GM06990 (cell line): ENCODE measurements at places on chromosomes 3 and 15.

- no peak for DNase-seq
Observed at GRCh38 chr3:55554634-55555425, 67.7 kb upstream of the WNT5A start.

- peak; percentile 28 for DNase-seq
Observed at GRCh38 chr3:58307639-58308215, 1.4 kb downstream of the HTD2 start.

GRCh38 chr15:82539691-82540054 lies 584 bp downstream of the RPS17 start:
- DNase-seq = no peak

DNA sequence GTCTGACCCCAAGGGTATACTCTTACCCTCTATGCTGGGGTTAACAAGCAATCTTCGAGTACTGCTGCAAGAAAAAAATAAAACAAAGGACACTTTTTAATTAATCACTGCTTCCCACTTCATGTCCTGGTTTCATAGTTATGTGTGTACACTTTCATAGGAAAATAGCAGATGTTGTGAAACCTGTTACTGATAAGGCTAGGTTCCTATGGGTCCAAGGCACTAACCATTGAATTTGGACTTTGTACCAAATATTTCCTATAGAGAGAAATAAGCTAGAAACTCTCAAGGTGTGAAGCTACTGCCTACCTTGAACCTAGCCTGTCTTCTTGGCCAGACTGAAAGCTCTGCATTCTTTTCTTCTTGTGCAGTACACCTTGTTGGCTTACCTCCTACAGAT lies 14.6 kb upstream of the GPR160 start:
- DNase-seq = no peak

- no peak for DNase-seq
Observed at GRCh38 chr3:103112273-103112672, 677.5 kb downstream of the ZPLD1 start.

GRCh38 chr15:89523101-89523500 lies 26.7 kb upstream of the RHCG start:
- DNase-seq = no peak

GRCh38 chr3:141915016-141915415 lies 38.6 kb downstream of the ATP1B3 start:
- no peak for DNase-seq

DNA sequence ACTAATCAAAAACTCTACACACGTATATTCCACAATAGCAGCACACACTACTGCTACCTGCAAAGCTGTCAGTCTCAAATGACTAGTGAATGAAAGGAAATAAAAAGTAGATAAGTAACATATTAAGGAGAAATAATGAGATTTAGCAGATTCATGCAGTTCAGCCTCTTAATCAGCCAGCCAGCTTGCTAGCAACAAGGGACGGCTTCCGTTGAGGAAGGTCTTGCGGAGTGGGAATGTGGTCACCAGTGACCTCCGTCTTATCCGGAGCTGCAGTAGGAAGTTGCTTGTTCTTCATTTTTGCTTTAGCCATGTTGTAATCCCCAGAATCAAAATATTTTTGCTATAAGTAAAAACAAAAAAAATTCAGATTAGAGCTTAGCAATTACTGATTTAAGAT lies 17.1 kb downstream of the ARPP19 start:
- no peak for DNase-seq

DNA sequence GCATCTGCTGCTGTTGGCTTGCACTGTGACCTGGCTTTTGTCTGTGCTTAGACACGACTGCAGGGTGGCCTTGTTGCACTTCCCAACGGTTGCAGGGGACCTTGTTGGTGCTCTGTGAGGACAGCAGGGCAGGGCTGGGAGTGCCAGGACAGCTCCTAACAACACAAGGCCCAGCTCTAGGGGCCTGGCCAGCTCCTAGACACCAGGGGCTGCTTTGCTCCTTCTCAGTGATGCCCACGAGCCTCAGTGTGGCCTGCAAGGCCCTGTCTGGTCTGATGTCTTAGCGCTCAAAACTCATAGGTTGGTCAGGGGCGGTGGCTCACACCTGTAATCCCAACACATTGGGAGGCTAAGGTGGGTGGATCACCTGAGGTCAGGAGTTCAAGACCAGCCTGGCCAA lies 149.1 kb downstream of the CHSY1 start:
- DNase-seq = no peak

GRCh38 chr3:13042127-13042701 lies 31.0 kb downstream of the IQSEC1 start:
- DNase-seq = no peak

DNA sequence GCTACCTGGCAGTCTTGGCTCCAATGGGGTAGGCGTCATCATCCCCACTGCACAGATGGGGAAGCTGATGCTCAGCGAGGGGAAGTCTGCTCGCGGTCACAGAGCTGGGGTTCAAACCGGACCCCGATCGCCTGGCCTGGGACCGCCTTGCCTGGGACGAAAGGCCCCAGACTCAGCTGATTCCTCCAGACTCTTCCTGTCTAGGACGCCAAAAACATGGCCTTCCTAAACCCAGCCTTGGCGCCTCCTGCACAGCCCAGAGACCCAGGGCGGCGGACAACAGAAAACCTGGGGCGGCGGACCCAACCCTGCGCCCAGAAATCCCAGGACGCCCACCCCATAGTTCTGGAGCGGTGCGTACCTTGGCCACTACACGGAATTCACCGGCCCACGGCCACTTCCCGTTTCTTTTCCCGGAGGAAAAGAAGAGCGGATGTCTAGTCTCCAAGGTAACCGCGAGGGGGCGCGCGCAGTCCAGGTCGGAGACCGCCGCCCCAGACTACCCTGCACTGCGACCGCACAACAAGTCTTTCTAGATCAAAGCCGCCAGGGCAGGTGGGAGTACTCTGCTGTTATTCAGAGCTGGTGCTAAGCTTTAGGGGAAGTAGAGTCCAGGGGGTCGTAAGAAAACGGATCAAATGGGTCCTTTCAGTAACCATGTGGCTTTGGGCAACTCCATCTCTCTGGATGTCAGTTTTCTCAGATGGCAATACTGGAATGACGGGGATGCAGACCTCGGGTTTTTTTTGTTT lies 4.9 kb upstream of the IL17RD start:
- DNase-seq = peak; percentile 67

DNA sequence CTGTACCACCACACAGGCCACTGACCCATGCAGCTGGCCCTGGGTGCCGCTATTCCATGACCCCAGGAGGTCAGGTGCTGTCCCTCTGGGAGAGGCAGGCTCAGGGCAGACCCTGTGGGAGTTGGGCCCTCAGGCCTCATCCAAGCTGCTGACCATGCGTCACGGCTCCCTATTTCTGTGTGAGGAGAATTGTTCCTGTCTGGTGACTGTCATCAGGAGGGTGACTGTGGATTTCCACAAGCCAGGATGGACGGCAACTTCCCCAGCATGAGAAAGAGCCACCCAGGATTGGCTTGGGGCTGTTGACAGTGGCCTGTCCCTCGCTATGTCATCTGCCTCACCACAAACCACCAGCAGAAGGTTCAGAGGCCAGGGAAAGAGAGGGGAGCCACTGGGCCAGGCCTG lies 41.4 kb downstream of the ZDHHC19 start:
- no peak for DNase-seq

- DNase-seq = no peak
Observed at GRCh38 chr3:133561679-133562078, 11.8 kb upstream of the CDV3 start.

GRCh38 chr15:78681281-78682003 lies 40.4 kb upstream of the CHRNB4 start:
- no peak for DNase-seq

GRCh38 chr15:58724466-58724865 lies 25.0 kb downstream of the ADAM10 start:
- peak; percentile 28 for DNase-seq

DNA sequence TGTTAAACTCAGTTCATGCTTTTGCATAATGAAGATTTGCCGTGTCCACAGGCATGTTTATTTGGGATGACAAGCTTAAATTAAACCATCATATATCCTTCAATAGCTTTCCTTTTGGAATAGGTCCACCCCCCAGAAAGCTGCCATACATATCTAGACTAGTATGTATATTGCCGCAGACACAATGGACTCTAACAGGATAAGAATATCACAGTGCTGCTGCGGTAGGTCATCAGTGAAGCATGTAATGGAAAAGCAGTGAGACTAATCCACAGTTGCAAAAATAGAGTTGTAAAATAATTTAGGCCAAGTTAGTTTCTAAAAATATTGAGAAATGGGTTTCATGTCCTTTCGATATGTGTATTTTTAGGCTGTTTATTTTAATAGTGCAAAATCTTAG lies 819.9 kb upstream of the DPPA4 start:
- DNase-seq = no peak

GRCh38 chr15:68492855-68493254 lies 60.9 kb upstream of the ITGA11 start:
- no peak for DNase-seq

- DNase-seq = no peak
Observed at GRCh38 chr15:100112636-100113305, 229.0 kb downstream of the ADAMTS17 start.

DNA sequence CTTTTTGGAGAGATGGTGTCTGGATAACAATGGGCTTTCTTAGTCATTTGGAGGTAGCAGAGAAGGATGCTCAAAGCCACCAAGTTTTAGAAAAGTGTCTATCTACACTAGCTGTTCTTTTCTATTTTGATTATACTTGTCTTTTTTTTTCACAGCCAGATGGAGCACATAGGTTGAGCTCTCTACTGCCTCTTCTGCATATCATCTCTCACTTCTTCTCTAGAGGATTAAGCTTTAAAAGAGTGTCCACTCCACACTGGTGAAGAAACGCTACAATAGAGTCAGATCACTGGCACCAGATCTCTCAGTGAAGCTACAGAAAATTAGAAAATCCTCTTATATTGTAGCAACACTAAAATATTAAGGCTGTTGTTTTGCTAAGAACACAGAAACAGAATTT lies 145.3 kb upstream of the MBNL1 start:
- no peak for DNase-seq

- DNase-seq = no peak
Observed at GRCh38 chr15:101112336-101113113, 139.3 kb downstream of the CHSY1 start.

GRCh38 chr15:79769069-79769481 lies 127.7 kb downstream of the MTHFS start:
- no peak for DNase-seq

DNA sequence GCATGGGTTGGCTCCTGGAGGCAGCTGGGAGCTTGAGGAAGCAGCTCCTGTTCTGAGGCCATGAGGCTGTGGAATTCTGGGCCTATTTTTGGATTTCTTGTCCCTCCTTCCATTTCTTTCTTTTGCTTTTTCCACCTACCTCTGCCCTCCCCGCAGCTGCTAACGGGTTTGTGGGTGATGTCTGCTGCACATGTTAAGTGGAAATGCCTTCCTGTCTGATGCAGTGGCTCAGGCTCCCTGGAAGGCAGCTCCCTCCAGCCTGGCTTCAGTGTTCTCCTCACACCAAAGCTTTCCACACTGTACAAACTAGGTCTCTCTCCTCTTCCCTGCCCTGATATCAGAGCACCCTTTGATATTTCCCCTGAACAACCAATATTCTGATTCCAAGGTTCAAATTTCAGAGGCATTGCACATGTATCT lies 33.8 kb upstream of the ESYT3 start:
- DNase-seq = no peak

DNA sequence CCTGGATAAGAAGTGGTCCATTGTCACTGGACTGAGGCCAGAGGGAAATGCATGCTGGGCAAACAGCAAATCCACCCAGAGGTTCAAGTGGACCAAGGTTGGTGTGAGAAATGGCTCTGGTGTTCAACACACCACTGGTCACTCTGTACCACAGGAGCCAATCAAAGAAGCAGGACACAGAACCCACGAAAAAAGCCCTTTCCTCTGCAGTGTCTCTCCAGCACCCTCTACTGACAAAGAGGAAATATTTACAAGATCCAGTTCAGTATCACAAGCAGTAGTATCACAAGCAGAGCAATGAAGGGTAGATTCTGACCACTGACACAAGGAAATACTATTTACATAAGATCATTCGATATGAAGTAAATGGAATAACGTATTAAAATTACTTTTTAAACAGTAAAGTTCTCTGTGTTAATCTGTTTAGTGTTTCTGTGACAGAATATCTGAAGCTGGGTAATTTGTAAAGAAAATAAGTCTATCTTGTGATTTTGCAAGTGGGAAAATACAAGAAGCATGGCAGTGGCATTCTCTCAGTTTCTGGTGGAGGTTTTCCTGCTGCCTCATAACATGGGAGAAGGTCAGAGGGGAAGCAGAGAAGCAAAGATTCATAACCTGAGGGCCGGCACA lies 390.7 kb downstream of the EFHB start:
- DNase-seq = peak; percentile 36

DNA sequence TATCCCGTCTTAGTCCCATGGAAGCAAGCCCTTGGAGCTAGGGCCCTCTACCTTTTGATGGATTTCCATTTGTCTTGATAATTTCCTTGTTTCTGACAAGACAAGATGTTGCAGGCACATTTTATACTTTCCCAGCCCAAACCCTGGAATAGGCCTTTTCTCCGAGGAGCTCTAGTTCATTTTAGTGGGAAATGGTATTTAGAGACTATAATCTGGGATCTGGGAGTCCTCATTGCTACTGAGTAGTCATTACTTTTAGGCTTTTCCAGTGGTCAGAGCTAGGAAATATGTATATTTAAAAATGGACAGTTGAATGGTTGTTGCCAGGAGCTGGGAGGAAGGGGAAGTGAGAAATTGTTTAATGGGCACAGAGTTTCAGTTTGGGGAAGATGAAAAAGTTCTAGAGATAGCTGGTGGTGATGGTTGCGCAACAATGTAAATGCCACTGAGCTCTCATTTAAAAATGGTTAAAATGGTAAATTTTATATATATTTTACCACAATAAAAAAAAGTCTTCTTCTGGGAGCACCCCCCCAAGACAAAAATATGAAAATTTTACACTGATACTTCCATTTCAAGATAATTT lies 31.6 kb downstream of the MLH1 start:
- DNase-seq = no peak

GRCh38 chr15:67758619-67759300 lies 66.5 kb upstream of the SKOR1 start:
- DNase-seq = no peak

DNA sequence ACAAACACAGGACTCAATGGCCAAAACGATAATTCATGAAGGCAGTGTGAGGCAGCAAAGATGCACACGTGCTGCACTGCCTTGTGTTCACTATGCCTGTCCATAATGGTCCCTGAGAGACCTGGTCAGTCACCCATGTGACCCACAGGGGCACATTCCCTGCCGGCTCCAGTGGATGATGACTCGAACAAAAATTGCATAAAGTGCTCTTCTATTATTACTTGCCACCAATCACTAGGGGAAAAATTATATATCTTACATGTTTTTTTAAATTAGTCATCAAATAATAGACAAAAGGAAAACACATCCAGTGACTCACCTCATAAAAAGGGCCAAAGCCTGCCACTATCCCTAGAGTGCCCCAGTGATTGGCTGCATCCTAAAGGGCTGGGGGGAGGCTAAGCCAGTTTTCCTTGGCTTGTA lies 47.5 kb downstream of the UBP1 start:
- DNase-seq = no peak

- DNase-seq = no peak
Observed at GRCh38 chr3:46670891-46671427, 22.5 kb downstream of the ALS2CL start.
